Daoy (cell line): ENCODE measurements at places on chromosomes 13 and 19. TPM values are rescaled to one million over a fixed set of nuclear protein-coding genes. Genes with fewer than 3 reads are reported as not detected.

Gene DNAAF3
- 3.1 and 7.1 TPM in 2 replicates for total RNA-seq

Gene NCAN
- total RNA-seq = 0.06 TPM in 1 of 2 replicates, not detected in the other

Gene BICRA
- total RNA-seq = 0.89 and 8.5 TPM in 2 replicates

Gene IGFL1
- total RNA-seq = not detected in 2 replicates

DNA sequence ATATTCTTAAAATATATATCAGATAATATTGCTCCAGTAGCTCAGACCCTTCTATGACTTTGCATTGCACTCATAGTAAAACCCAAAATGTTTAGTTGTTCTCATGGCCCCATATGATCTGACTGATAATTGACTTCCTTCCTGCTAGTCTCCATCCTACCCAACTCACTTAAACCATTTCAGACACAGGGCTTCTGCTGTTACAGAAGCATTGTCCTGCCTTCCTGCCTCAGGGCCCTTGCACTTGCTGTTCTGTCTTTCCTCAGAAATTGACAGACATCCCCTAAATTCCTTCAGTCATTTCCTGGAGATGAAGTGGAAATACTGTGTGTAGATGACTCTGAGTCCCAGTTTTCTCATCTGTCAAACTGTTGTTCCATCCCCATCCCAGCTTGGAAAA lies 19.7 kb downstream of the FBXL12 start:
- no peak for DNase-seq

GRCh38 chr13:107907065-107907805 lies 308.1 kb downstream of the LIG4 start:
- DNase-seq = peak; percentile 81

DNA sequence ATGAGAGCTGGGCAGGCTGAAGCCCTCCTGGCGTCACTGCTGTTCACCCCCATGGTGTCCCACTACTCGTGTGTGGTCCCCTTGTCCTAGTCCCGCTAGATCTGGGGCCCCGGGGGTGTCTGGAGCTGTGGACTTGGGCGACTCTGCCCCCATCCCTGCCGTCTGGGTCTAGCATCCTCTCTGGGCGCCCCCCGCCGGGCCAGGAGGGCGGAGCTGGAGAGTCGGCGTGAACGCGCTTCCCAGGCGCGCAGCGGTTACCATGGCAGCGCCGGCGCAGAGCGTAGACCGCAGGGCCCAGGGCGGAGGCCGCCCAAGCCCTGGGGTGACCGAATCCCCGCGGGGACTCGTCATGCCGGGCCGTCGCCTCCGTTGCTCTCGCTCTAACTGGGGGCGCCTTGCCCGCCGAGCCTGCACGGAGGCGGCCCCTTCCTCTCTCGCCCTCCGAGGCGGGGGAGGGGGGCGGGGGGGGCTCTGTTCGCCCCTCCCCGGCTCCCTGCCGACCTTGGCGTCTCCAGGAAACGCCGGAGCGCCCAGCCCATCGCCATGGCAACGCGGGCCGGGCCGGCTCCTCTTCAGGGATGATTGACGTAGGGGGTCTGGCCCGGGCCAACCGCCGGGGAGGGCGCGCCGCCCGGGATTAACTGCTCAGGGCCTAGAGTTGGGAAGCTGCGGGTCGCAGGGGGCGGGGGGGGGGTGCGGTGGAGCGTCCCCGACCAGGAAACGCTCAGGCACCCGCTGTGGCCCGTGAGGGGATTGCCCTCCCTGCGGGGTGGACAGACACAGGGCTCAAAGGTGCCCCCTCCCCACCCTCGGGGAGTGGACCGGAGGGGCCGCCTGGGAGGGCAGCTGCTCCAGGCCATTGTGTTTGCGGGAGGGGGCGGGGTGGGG lies 8.9 kb downstream of the ISYNA1 start:
- DNase-seq = peak; percentile 95

GRCh38 chr19:42683917-42684513 lies 56.3 kb downstream of the PSG3 start:
- DNase-seq = peak; percentile 18
